ENCODE measurements at places on chromosomes 7 and 10. TPM values are rescaled to one million over a fixed set of nuclear protein-coding genes. Genes with fewer than 3 reads are reported as not detected.
A peak's percentile ranks its signal among the peaks of the same experiment; 100 is the strongest.

The DUS4L gene
- total RNA-seq: 7.6 TPM

The IFRD1 gene
- 23.2 TPM for total RNA-seq

The HTR5A gene
- total RNA-seq: 0.85 TPM

The TMEM72 gene
- total RNA-seq: 0.05 TPM

The ZPBP gene
- 0.14 TPM for total RNA-seq

The DNAJC12 gene
- total RNA-seq: 4.4 TPM

The AVPI1 gene
- 1.4 TPM for total RNA-seq

The PIP gene
- 0.28 TPM for total RNA-seq

The CXCL12 gene
- 56.5 TPM for total RNA-seq

DNA sequence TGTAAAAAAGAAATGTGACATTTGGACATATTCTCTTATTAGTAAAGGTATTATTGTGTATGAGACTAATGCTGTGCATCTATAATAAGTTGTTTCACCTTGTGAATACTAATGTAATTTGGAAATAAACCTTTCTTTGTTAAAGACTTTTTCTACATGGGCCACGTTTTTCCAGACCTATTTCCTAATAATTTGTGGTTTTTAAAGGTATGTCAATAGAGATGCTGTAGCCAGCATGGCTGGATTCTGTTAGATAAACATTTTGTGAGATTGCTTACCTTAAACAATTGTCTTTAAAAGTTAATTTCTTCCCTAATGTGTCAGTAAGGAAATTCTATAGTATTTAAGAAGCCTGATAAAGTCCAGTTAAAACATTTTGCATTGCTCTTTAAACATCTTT is 56.0 kb downstream of the KAT6B start:
- no peaks in the 10 kb centered on the region for H3K27me3 ChIP-seq
- DNase-seq: no peak
- H3K36me3 ChIP-seq: no peaks in the 10 kb centered on the region
- H3K4me1 ChIP-seq: peaks cover 11% of the 10 kb centered on the region
- no peak overlapping the region for H3K27ac ChIP-seq
- no peak overlapping the region for H3K4me3 ChIP-seq

- peaks cover 69% of the 10 kb centered on the region for H3K4me1 ChIP-seq
- H3K27me3 ChIP-seq: no peaks in the 10 kb centered on the region
- H3K4me3 ChIP-seq: no peak overlapping the region
- peak overlapping the region; percentile 19 for H3K27ac ChIP-seq
- no peaks in the 10 kb centered on the region for H3K36me3 ChIP-seq
- no peak for DNase-seq
Measured at GRCh38 chr10:12507165-12507850, 158.0 kb downstream of the CAMK1D start.

DNA sequence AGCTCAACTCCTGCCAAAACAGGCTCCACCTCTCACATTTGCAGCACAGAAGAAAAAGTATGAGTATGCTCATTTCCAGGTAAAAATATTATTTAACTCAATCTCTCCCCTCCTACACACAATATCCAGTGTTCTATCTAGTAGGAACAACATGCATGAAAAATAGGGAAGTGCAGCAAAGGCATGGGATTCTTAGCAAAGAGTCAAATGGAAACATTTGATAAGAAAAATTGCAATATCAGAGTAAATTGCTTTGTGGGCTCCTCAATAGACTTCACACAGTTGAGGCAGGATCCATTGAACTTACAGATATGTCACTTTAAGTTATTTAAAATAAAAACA is 150.9 kb downstream of the ANK3 start:
- no peak overlapping the region for H3K4me3 ChIP-seq
- no peak overlapping the region for H3K27ac ChIP-seq
- H3K36me3 ChIP-seq: no peaks in the 10 kb centered on the region
- DNase-seq: no peak
- H3K4me1 ChIP-seq: no peaks in the 10 kb centered on the region

DNA sequence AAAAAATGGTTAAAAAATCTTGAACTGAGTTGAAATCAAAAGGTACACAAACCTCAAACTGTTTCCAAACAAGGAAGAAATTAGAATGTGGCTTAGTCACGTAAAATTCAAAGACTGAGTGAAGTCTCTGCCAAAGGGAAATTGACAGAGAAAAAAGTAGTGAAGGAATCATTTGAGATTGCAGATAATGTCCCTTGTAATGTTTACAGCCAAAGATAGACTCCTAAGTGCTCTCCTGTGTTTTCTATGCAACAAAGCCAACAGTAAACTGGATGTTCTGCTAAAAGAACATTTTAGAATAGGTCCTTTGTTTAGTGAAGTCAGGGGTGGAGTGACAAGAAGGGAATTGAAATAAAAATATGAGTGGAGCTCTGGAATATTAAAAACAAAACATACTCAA is 117.9 kb downstream of the ITGA8 start:
- H3K27ac ChIP-seq: no peak overlapping the region
- no peak overlapping the region for H3K4me3 ChIP-seq
- no peak for DNase-seq
- no peaks in the 10 kb centered on the region for H3K27me3 ChIP-seq
- no peaks in the 10 kb centered on the region for H3K4me1 ChIP-seq

GRCh38 chr7:17037356-17037755 is 155.6 kb upstream of the AGR3 start:
- no peaks in the 10 kb centered on the region for H3K27me3 ChIP-seq
- H3K4me1 ChIP-seq: no peaks in the 10 kb centered on the region
- no peak overlapping the region for H3K27ac ChIP-seq
- DNase-seq: no peak

GRCh38 chr7:71221549-71221948 is 89.6 kb downstream of the GALNT17 start:
- no peak overlapping the region for H3K4me3 ChIP-seq
- no peak overlapping the region for H3K27ac ChIP-seq
- H3K4me1 ChIP-seq: no peaks in the 10 kb centered on the region
- no peaks in the 10 kb centered on the region for H3K27me3 ChIP-seq
- no peaks in the 10 kb centered on the region for H3K36me3 ChIP-seq
- DNase-seq: no peak

DNA sequence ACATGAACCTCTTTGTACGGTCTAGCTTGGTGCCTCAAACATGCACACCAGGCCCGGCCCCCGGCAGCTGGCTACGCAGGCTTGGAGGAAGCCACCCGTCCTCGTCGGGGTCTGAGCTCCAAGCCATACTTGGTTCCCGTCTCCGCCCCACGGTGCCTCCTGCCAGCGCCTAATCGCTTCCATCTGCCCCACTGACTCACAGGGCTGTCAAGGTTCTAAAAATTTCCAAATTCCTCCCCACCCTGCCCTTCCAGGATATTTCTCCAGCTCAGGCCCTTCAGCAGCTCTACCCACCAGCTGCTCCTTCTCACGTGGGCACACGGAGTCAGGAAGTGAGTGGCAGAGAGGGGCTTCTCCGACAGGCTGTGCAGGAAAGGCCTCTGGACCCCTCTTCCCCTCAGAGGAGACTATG is 38.8 kb downstream of the TMEM270 start:
- H3K4me3 ChIP-seq: no peak overlapping the region
- H3K27ac ChIP-seq: no peak overlapping the region
- H3K4me1 ChIP-seq: no peaks in the 10 kb centered on the region

- DNase-seq: no peak
- H3K27ac ChIP-seq: no peak overlapping the region
- H3K27me3 ChIP-seq: no peaks in the 10 kb centered on the region
- no peaks in the 10 kb centered on the region for H3K36me3 ChIP-seq
Measured at GRCh38 chr10:89257581-89257980, 6.0 kb upstream of the LIPA start.

GRCh38 chr7:139829025-139829774 is at the start of gene TBXAS1:
TBXAS1 (plus strand) TSS chr7:139829264; CDS start chr7:139829391, 127 bp downstream.
- DNase-seq: peak; percentile 49
- peaks cover 3% of the 10 kb centered on the region for H3K4me1 ChIP-seq
- peak within 1 kb of the TSS; percentile 71 for H3K27ac ChIP-seq
- H3K36me3 ChIP-seq: no peaks in the 10 kb centered on the region

- no peaks in the 10 kb centered on the region for H3K36me3 ChIP-seq
- no peaks in the 10 kb centered on the region for H3K4me1 ChIP-seq
- no peak overlapping the region for H3K27ac ChIP-seq
- DNase-seq: no peak
Measured at GRCh38 chr10:69659241-69660038, 29.4 kb downstream of the FAM241B start.

DNA sequence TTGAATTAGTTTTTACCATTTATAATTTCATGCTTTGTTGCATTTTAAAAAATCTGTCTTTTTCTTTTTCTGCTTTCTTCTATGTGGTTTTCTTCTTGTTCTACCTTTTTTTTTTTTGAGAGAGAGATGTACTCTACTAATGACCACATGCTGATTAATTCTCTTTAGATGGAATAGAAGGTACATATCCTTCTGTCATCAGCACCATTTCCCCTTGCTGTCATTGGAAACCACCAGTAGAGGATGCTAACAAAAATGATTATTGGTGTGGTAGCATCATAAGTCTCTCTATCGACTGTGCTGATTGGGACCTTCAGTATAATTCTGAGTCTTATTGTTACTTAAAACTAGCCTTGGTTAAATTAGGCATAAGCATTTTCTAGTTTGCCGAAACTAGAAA is 3.6 kb downstream of the ZEB1 start:
- no peaks in the 10 kb centered on the region for H3K36me3 ChIP-seq
- H3K4me1 ChIP-seq: peaks cover 3% of the 10 kb centered on the region
- no peak for DNase-seq
- H3K4me3 ChIP-seq: no peak overlapping the region
- no peaks in the 10 kb centered on the region for H3K27me3 ChIP-seq

DNA sequence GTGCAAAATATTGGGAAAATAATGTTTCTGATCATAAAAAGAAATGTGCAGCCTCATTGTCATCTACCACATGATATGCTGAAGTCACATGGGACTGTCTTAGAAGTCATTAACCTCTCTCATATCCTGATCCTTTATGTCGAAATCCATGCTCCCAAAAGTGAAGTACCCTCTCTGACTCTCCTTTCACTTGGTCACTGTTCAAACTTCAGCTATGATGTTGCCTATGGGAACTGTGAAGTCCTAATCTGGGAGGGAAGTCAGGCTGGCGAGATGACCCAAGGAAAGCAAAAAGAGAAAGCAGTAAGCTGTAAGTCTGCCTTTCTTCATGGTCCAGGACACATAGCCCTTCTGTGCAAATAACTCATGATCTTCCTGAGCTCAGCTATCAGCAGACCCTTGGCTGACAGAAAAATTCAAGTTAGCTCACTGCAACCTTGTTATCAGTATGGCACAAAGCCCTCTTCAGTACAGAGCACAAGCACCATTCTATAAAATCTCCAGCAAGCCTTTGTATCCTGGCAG is 29.5 kb downstream of the WASL start:
- H3K4me1 ChIP-seq: peaks cover 6% of the 10 kb centered on the region
- H3K27me3 ChIP-seq: no peaks in the 10 kb centered on the region
- no peak overlapping the region for H3K27ac ChIP-seq
- H3K36me3 ChIP-seq: no peaks in the 10 kb centered on the region
- no peak for DNase-seq
- no peak overlapping the region for H3K4me3 ChIP-seq

DNA sequence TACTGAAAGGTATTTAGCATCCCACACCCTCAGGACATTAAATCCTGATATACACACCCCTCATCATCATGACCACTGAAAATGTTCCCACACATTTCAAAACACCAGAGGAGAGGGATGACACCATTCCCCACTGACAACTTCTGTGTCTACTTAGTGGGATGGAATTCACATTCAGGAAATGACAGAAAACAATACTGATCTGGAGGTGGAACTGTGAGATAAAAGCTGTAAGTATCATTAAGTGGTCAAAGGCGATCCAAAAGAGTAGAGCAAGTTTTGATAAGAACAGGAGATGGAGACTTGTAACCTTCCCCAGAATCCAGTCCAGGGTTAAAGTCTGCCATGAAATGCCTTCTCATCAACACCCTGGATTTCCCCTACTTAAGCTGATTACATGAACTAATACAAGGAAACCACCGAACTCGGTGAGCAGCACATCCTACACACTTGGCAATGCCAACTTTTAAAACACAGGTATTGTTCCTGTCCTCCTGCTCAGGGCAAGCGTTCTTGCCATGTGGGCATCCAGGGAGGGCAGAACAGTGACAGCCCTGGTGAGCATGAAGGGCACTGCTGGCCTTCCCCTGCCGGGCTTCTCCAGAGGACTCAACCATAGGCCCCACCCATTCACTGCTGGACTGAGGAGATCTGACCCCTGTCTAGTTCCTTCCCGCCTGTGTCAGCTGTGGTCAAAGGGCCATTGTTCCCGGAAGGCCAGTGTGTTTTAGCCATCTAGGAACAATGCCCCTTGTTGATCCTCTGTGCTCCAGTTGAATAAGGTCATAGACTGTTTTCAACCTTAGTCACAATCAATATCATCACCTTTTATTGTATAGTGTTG is 85.0 kb downstream of the SGMS1 start:
- no peak overlapping the region for H3K4me3 ChIP-seq
- no peaks in the 10 kb centered on the region for H3K27me3 ChIP-seq
- no peaks in the 10 kb centered on the region for H3K36me3 ChIP-seq
- no peaks in the 10 kb centered on the region for H3K4me1 ChIP-seq
- no peak for DNase-seq
- H3K27ac ChIP-seq: no peak overlapping the region

DNA sequence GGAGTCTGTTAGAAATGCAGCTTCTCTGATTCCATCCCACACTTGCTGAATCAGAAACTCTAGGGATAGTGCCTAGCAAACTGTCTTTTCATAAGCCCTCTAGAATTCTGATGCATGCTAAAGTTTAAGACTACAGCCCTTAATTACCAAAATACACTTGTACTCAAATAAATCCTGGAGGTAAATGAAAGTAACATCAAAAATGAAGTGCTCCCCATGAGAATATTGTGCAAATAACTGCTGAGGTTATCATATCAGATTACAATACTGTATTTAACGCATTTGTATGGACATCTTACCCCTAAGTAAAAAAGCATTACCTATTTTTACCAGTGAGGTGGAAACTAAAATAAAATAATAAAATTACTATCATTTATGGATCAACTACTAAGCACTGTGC is 104.7 kb downstream of the CHCHD3 start:
- H3K27me3 ChIP-seq: no peaks in the 10 kb centered on the region
- no peak overlapping the region for H3K27ac ChIP-seq
- DNase-seq: no peak
- H3K4me3 ChIP-seq: no peak overlapping the region
- H3K4me1 ChIP-seq: no peaks in the 10 kb centered on the region

GRCh38 chr7:142120524-142120923 is 9.0 kb downstream of the MGAM2 start:
- H3K36me3 ChIP-seq: no peaks in the 10 kb centered on the region
- H3K4me3 ChIP-seq: no peak overlapping the region
- no peaks in the 10 kb centered on the region for H3K27me3 ChIP-seq
- H3K27ac ChIP-seq: no peak overlapping the region
